ENCODE measurements at places on chromosomes 7 and 10.

DNA sequence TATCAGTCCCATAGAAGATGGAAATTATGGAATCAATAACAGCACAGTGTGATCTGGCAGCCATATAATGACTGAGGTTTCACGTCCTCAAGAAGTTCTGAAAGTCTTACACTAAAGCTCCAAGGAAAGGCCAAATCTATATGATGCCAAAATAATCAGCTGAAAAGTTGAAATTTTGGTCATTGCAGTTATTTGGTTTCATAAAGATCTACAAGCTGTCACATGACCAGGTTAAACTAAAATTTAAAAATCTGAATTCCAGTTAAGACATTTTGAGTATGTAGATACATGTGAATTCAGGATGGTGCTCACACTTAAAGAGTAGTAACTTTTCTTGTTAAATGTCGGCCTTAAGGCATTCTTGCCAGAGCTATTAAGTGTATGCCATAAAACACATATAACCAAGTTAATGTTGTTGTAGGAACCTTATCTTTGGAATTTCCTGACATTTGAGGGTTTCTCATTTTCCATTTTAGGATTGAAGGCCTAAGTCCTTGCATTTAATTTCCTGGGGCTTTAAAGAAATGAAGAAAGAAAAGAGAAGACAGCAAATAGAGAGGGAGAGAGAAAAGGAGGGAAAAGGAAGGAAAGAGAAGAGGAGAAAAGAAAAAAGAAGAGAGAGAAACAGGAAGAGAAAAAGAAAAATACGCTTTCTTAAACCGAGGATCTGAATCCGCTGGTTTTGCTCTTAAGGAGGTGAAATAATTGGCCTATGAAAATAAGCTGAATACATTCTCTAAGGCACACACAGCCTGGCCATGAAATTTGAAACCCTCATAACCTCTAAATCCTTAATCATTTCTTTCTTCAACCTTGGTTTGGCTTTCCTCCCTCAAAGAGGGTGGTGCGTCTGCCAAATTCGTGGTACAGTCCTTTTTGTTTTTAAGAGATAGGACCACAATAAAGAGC lies 43.8 kb downstream of the DENND2A start:
- no peak for DNase-seq

DNA sequence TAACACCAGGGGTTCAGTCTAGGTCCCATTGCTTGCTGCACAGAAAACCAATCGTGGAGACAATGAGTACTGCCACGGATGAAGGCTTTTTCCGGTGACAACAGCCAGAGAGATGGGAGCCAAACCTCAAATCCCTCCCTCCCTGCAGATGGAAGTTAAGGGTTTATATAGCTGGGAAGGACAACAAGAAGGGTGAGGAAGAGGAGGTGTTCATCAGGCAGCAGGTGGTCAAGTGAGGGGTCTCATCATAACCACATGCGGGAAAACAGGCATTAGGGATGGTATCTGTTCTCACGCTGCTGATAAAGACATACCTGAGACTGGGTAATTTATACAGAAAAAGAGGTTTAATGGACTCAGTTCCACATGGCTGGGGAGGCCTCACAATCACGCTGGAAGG lies 91.3 kb downstream of the MKX start:
- no peak for DNase-seq

DNA sequence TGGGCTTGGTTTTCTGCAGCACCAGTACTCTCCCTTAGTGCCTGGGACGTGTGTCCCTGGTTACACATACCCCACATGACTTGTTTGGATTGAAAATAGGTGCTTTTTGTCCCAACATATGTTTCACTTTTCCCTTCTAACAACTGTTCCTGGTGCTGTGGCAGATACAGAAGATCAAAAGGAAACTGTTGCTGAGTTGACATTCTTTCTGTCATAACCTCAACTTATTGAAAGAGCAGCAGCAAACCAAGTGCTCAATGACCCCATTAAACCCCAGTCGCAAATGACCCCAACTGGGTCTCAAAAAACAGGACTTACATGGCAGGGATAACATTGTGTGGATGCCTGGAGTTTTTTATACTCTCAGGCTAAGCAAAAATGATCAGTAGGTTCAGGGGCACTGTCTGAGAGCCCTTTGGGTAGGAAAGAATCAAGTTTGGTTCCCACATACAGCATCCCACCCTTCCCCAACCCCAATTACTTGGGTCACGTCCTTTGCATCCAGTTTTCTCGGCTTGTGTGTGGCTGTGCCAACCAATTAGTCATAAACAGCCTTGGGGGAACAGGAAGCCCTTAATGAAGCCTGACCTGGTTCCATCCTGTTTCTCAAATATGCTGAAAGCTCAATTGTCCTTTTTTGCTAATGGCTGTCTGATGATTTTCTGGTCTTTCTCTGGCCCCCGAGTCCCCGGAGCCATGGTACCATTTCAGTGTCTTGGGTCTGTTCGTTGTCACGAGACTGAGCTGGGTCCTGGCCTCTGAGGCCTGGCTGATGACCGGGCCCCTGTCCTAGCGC lies 4.9 kb downstream of the HKDC1 start:
- no peak for DNase-seq

- DNase-seq, result no peak
Measured at GRCh38 chr10:42940487-42941294, 136.2 kb upstream of the RET start.

GRCh38 chr7:92778972-92779371 lies 57.4 kb downstream of the CDK6 start:
- no peak for DNase-seq

DNA sequence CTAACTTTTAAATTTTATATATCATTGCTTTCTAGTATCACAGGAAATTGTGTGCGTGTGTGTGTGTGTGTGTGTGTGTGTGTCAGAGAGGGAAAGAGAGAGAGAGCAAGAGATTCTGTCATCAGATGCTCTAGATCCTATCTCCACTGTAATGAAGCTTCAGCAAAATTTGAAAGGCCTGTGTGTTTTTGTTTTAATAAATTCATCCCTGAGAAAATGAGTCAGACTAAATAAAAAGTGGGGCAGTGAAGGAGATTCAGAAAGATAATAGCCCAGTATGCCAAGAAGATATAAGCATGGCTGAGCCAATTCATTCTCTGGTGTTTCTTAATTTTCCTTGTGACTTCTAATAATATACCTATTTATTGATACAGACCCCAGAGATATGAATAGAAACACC lies 184.2 kb upstream of the TMEM196 start:
- DNase-seq, result no peak

- DNase-seq, result no peak
Measured at GRCh38 chr7:151688236-151688780, 168.6 kb upstream of the RHEB start.

- DNase-seq, result no peak
Measured at GRCh38 chr7:28192786-28193585, 12.4 kb upstream of the JAZF1 start.

- DNase-seq, result no peak
Measured at GRCh38 chr10:84159076-84159685, 14.4 kb upstream of the GPR15LG start.

DNA sequence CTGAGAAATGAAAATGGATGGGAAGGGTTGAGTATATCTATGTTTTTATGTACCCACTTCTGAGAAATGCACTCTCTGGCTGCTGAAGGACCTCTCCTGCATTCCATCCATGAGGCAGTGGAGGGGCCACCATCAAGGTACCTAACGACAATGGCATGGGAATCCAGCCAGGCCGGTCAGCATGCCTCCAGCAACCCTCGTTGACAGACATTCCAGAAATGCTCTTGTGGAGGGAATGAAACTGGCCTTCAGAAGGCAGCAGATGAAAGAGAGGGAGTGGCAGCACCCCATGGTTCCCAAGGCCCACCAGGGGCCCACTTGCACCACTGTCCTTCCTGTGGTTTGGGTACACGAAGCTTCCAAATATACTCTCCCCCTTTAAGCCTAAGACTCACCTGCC lies 269.0 kb downstream of the ARHGAP12 start:
- no peak for DNase-seq

All from stimulated activated CD8-positive, alpha-beta memory T cell treated with anti-CD3 and anti-CD28 coated beads, Interleukin-4, amount 100 ng/mL, for 1 hour (primary cell).